ENCODE measurements at places on chromosomes 3 and 15.

GRCh38 chr3:87792198-87792533 lies 266.6 kb downstream of the CGGBP1 start:
- peak; percentile 7 for DNase-seq

- DNase-seq: no peak
Measured at GRCh38 chr3:56122911-56123310, 345.4 kb downstream of the ERC2 start.

GRCh38 chr3:108528459-108529252 lies 18.3 kb upstream of the MYH15 start:
- no peak for DNase-seq

DNA sequence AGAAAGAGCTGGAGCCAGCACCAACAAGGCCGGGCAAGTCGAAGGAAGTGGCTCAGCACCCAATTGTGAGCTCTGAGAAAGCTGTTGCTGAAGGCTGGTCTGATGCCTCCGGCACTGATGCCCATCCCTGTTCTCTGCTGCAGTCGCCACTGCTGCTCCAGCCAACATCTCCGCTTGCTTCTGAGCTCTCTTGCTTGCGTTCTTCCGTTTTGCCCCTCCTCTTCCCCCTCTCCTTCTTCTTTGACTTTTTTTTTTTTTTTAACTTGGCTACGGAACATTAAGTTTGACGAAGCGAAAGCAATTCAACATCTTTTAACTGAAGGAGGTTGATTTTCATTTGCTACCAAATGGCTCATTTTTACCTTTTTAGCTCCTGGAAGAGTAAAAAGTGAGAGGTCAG lies 442.9 kb downstream of the MCTP2 start:
- no peak for DNase-seq

DNA sequence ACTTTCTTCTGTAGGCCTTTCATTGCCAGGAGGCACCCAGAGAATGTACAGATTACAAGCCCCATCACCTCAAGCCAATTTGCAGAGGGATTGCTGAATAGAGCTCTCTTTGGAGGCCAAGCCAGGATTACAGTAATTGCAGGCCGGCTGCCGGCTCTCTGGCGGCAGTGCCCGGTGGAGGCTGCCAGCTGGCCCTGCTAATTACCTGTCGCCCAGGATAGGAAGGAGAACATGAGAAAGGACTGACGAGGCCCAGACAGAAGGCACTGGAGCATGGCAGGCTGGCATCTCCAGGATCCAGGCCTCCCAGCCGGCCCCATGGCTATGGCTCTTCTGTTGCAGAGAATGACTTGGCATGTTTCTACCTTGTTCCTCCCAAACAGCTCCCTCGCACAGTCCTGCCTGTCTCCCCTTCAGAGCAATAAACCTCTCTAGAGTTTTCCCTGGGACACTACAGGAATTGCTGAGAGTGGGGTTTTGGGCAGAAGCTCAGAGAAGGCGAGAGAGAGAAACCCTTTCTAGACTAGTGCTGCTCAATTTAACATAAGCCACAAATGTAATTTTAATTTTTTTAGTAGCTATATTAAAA lies 273.6 kb upstream of the PROK2 start:
- DNase-seq: no peak

DNA sequence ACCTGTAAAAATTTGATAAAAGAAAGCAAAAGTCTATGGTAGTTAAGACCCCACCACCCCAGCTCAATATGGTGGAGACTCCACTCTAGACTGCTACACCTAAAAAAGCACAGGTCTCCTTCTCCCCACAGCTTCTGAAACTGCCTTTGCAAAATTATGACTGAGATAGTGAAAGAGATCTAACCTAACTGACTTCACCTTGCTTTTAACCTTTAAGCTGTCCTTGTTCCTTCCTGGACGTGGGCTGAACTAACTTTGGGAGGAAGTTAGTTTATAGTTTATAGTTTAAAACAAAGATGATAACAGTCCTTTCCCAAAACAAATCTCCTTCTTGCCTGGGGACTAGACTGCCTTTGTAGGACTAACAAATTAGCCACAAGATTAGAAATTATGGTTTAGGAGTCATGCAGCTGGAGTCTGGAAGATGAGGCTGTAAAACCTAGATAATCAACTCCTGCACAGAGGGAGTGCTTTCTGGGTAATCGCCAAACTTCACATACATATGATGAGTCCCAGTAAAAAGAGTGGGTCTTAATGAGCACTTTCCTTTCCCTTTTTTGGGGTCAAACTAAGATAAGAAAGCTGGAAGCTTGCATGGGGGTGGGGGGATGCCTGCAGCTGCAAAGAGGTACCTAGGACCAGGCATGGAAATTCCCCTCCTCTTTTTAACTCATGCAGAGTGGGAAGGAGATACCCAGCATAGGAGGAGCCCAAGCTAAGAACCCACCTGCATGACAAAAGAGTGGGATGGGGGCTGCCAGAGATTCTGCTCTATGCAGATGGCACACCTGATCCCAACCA lies 17.5 kb downstream of the CCR8 start:
- DNase-seq: peak; percentile 28

Measured in GM23338 (cell line).